ENCODE measurements at places on chromosomes 4 and X. TPM values are rescaled to one million over a fixed set of nuclear protein-coding genes. Genes with fewer than 3 reads are reported as not detected.

Gene GCNA
- total RNA-seq, result 1.1 TPM

Gene IGSF1
- total RNA-seq, result 8.8 TPM

Gene ART3
- 0.45 TPM for total RNA-seq

- peaks cover 44% of the 10 kb centered on the region for H3K36me3 ChIP-seq
- H3K27ac ChIP-seq, result peak overlapping the region; percentile 78
- no peak for DNase-seq
- no peak overlapping the region for H3K4me3 ChIP-seq
These were observed 8.6 kb downstream of the NOP14 start for GRCh38 chr4:2954358-2955185.

All from mesothelial cell of epicardium (in vitro differentiated cells).